ENCODE measurements at places on chromosomes 13 and 19.

DNA sequence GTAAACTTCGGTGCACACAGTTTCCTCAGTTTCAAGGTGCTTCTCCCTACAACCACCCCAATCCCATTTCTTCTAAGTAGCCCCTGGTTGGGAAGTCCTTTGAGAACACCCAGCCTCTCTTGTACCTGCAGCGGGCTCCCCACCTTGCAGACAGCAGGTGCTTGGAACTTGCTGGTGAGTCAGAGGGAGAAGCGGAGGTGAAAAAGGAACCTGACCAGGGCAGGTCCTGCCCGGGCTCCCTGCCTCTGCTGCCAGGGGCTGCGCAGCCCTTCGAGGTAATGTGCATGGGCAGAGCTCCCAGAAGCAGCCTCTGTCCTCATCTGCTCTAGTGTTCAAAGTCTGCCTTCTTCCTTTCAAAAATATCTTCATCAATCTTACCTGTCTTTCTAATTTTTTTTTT lies 274.0 kb upstream of the SOX1 start:
- no peak for DNase-seq

DNA sequence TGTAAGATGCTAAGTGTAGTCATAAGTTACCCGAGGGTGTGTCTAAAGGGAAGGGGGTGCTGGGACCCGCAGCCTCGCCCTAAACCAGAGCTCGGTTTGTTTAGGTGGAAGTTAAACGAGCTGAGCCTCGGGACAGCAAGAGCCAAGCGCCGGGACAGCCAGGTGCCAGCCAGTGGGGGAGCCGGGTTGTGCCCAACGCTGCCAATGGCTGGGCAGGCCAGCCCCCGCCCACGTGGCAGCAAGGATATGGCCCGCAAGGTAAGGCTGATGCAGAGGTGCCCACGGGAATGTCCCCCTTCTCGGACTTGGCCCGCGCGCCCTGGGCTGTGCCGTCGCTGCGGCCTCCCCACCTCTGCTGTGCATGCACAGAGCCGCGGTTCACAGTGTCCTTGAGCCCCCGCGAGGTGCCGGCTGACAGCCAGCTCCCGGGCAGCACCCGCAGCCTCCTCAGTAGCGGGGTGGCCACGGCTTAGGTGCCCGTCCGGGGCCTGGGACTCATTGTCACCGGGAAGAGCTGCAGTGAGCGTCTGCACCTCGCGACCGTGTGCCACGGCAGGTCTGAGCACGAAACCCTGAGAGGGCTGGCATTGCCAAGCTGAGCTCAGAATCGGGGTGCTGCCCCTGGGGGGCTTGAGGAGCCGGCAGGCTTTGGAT lies 9.3 kb upstream of the RPS15 start:
- no peak for DNase-seq

- DNase-seq = peak; percentile 56
These were observed 690 bp downstream of the KMT2B start for GRCh38 chr19:35718345-35719041.

GRCh38 chr19:31500946-31501345 lies 151.7 kb upstream of the TSHZ3 start:
- no peak for DNase-seq

GRCh38 chr19:47437500-47437899 lies 18.2 kb upstream of the MEIS3 start:
- no peak for DNase-seq

GRCh38 chr13:24270639-24271141 lies 38.7 kb upstream of the C1QTNF9 start:
- peak; percentile 61 for DNase-seq

GRCh38 chr19:53868091-53868891 lies 608 bp downstream of the MYADM start:
- peak; percentile 37 for DNase-seq

DNA sequence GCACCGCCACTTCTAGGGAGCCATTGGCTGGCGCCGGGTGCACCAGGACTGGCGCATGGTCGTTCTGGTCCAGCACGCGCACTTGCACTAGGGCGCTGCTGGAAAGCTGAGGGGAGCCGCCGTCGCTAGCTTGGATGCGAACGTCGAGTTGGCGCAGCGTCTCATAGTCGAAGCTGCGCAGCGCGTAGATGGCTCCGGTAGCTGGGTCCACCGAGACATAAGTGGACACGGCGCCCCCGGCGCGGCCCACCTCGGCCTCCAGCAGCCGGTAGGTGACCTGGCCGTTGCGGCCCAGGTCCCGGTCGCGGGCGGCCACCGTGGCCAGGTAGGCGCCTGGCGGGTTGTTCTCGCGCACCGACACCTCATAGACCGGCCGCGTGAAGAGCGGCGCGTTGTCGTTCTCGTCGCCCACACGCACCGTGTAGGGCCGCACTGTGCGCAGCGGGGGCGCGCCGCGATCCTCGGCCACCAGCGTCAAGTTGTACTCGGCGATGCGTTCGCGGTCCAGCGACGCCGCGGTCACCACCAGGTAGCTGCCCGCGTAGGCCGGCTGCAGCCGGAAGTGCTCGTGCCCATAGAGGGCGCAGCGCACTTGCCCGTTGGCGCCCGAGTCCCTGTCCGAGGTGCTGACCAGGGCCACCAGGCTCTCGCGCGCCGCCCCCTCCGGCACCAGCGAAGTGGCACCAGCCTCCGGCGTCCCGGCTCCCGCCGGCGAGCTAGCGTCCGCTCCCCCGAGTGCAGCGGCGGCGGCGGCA lies 1.7 kb downstream of the PCDH8 start:
- no peak for DNase-seq

- no peak for DNase-seq
These were observed 6.2 kb upstream of the WBP4 start for GRCh38 chr13:41054919-41055619.
